ENCODE measurements at places on chromosomes 16 and 17. TPM values are rescaled to one million over a fixed set of nuclear protein-coding genes. Genes with fewer than 3 reads are reported as not detected.

The CHST5 gene
- total RNA-seq = not detected

The CDT1 gene
- 12.1 TPM for total RNA-seq

The IL21R gene
- 0.29 TPM for total RNA-seq

The WNK4 gene
- total RNA-seq = 1.3 TPM

The TMEM100 gene
- total RNA-seq = not detected

The GP2 gene
- not detected for total RNA-seq

The GJC1 gene
- 14.6 TPM for total RNA-seq

The CTRB2 gene
- total RNA-seq = not detected

The KCNJ18 gene
- not detected for total RNA-seq

The ENO3 gene
- 1.5 TPM for total RNA-seq

The RPUSD1 gene
- 52.7 TPM for total RNA-seq

The ITGB4 gene
- total RNA-seq = 50.0 TPM

The IKZF3 gene
- not detected for total RNA-seq

The FAM20A gene
- not detected for total RNA-seq

The RPL13 gene
- total RNA-seq = 2,457 TPM

The NDRG4 gene
- 127 TPM for total RNA-seq

The TMEM204 gene
- total RNA-seq = 39.1 TPM

The SLC52A1 gene
- total RNA-seq = 0.33 TPM

The KRT27 gene
- not detected for total RNA-seq

The TMEM92 gene
- under 0.01 TPM for total RNA-seq

The ZNF267 gene
- 26.1 TPM for total RNA-seq

The PRAC1 gene
- not detected for total RNA-seq

The FA2H gene
- total RNA-seq = not detected

The KRTAP3-2 gene
- total RNA-seq = not detected

The ACAP1 gene
- total RNA-seq = not detected

The CTRL gene
- 0.65 TPM for total RNA-seq

The FASN gene
- total RNA-seq = 92.1 TPM
